ENCODE measurements at places on chromosomes 11 and 22. TPM values are rescaled to one million over a fixed set of nuclear protein-coding genes. Genes with fewer than 3 reads are reported as not detected.
A peak's percentile ranks its signal among the peaks of the same experiment; 100 is the strongest.

The LDHA gene
- 1,010 TPM for total RNA-seq

The PDE2A gene
- total RNA-seq: 13.4 TPM

The SIK2 gene
- total RNA-seq: 38.9 TPM

- no peaks in the 10 kb centered on the region for H3K27me3 ChIP-seq
- H3K4me3 ChIP-seq: no peak overlapping the region
- H3K27ac ChIP-seq: no peak overlapping the region
- H3K36me3 ChIP-seq: peaks cover 57% of the 10 kb centered on the region
- DNase-seq: no peak
- H3K4me1 ChIP-seq: no peaks in the 10 kb centered on the region
Observed at GRCh38 chr11:62147545-62147944, 23.7 kb downstream of the INCENP start.

- H3K27me3 ChIP-seq: no peaks in the 10 kb centered on the region
- no peak overlapping the region for H3K27ac ChIP-seq
- H3K4me1 ChIP-seq: no peaks in the 10 kb centered on the region
- H3K36me3 ChIP-seq: no peaks in the 10 kb centered on the region
- no peak for DNase-seq
Observed at GRCh38 chr11:117902001-117902845, 25.8 kb upstream of the FXYD6 start.

GRCh38 chr22:42670921-42671709 lies 21.9 kb upstream of the CYB5R3 start:
- H3K27me3 ChIP-seq: no peaks in the 10 kb centered on the region
- peaks cover 11% of the 10 kb centered on the region for H3K4me1 ChIP-seq
- DNase-seq: no peak
- no peaks in the 10 kb centered on the region for H3K36me3 ChIP-seq
- H3K4me3 ChIP-seq: no peak overlapping the region

The KIRREL3 gene
- not detected for total RNA-seq

DNA sequence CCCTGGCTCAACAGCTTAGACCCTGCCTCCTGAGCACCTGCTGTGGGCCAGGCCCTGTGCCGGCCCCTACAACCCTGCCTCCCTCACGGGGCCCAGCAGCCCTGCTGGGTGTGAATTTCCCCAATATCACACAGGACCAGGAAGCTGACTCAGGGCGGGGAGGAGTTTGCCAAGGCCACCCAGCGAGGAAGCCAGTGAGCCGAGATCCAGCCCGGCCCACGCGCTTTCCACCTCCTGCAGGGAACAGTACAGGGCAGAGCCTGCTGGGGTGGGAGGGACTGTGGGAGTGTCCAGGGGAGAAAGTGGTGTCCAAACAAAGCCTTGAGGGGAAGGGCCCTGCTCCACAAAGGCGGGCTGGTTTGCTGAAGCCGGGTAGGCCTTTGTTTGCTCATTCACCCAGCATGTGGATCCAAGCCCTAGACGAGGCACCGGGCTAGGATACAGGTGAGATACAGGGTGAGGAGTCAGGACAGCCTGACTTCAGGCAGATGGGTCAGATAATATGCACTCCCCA lies 26.8 kb downstream of the RPL3 start:
- peak; percentile 78 for DNase-seq
- H3K27me3 ChIP-seq: no peaks in the 10 kb centered on the region
- peak overlapping the region; percentile 83 for H3K27ac ChIP-seq
- H3K4me1 ChIP-seq: peaks cover 37% of the 10 kb centered on the region
- H3K4me3 ChIP-seq: no peak overlapping the region

DNA sequence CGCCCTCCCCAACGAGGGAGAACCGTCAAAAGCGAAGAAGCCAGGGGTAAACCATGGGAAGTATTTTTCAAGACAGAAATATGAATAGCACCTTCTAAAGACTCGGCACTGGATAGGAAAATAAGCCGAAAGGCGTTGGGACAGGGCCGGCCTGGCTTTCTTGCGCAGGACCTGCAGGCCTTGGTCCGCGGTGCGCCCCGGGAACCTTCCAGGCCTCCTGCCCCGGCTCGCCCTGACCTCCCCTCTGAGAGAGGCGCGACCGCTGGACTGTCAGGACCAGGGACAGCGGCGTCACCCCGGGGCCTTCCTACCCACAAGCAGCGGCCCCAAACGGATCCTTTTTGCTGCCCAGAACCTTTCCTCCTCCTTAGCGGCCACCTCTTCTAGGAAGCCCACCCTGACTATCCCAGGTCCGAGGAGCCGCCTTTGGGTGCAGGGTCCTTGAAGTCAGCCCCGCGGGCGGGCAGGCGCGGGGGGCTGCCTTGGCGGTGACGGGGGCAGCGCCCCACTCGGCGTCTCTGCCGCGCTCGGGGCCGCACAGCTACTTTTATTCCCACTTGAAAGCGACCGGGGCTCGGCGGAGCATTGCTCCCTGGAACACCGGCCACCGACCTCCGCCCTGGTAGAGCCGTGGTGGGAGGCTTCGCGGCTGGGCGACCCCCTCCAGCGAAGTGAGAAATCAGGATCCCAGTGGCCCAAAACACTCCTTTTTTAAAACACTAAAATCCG lies 650 bp upstream of the MAPK11 start:
- peak overlapping the region; percentile 77 for H3K4me3 ChIP-seq
- H3K27me3 ChIP-seq: peaks cover 4% of the 10 kb centered on the region
- peak overlapping the region; percentile 64 for H3K27ac ChIP-seq
- no peak for DNase-seq

DNA sequence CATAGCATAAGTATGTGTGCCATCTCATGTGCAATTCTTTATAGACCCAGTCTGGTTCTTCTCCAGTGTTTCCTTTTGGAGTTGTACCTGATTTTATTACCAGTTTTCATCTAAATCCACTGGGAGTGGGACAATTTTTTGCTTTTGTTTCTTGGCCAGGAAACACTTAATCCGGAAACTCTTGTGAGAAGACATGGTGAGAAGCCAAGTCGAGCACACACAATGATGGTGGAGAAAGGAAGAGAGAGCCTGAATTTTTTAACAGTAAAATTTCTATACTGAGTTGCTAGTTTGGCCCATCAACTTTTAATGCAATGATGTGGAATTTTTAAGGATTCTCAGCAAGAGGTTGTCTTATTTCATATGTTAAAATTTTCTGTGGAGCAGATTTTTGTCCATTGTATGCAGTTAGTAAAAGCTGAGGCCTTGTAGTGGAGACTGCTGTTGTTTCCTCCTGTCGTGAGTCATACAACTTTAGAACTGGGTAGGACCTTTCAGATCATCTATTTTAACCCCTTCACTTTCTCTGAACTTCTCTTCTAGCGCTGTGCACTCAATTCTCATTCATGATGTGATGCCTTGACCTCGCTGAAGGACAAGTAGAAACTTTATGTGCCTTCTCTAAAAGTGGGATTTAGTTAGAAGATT lies 17.1 kb downstream of the FAR1 start:
- H3K27me3 ChIP-seq: no peaks in the 10 kb centered on the region
- peaks cover 14% of the 10 kb centered on the region for H3K4me1 ChIP-seq
- H3K27ac ChIP-seq: no peak overlapping the region
- no peak overlapping the region for H3K4me3 ChIP-seq
- H3K36me3 ChIP-seq: no peaks in the 10 kb centered on the region
- DNase-seq: no peak

GRCh38 chr11:26331911-26332571 lies at the start of gene ANO3:
Gene ANO3 (plus strand): TSS chr11:26332130. CDS start chr11:26332276, 146 bp downstream.
- no peak within 1 kb of the TSS for H3K4me3 ChIP-seq
- H3K27ac ChIP-seq: no peak within 1 kb of the TSS
- DNase-seq: peak; percentile 12
- no peaks in the 10 kb centered on the region for H3K36me3 ChIP-seq
- no peaks in the 10 kb centered on the region for H3K27me3 ChIP-seq

- H3K4me3 ChIP-seq: no peak overlapping the region
- no peaks in the 10 kb centered on the region for H3K4me1 ChIP-seq
- no peak for DNase-seq
- H3K27ac ChIP-seq: no peak overlapping the region
Observed at GRCh38 chr22:26610072-26610958, 7.5 kb downstream of the CRYBB1 start.

GRCh38 chr11:10303558-10304363 lies 1.1 kb upstream of the ADM start:
- H3K27me3 ChIP-seq: no peaks in the 10 kb centered on the region
- H3K36me3 ChIP-seq: no peaks in the 10 kb centered on the region
- H3K4me1 ChIP-seq: peaks cover 45% of the 10 kb centered on the region
- DNase-seq: peak; percentile 30
- peak overlapping the region; percentile 92 for H3K27ac ChIP-seq
- H3K4me3 ChIP-seq: peak overlapping the region; percentile 85

DNA sequence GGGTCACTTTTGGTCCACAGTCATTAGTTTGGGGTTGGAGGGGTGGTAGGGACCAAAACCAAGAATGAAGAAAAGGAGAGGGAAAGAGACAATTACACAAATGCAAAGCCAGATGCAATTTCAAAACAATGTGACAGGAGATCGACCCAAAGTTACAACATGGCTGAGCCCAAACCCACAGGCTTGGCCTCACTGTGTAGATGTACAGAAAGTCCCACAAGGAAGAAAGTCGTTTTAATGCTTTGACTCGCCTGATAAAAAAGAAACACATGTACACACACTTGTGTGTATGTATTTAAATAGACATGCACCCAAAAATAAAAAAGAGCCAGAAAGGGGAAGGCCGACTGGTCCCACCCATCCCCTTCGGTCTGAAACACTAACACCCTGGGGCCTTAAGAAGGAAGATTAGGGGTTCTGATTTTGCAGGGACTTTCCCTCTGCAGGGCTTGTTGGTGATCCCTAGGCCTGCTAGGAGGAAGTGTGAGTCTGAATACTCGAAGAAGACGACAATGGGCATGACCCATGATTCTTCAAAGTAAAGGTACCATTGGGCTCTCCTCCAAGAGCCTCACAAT lies 104.1 kb downstream of the ETS1 start:
- peak overlapping the region; percentile 67 for H3K27ac ChIP-seq
- peaks cover 77% of the 10 kb centered on the region for H3K4me1 ChIP-seq

The FGF3 gene
- not detected for total RNA-seq

DNA sequence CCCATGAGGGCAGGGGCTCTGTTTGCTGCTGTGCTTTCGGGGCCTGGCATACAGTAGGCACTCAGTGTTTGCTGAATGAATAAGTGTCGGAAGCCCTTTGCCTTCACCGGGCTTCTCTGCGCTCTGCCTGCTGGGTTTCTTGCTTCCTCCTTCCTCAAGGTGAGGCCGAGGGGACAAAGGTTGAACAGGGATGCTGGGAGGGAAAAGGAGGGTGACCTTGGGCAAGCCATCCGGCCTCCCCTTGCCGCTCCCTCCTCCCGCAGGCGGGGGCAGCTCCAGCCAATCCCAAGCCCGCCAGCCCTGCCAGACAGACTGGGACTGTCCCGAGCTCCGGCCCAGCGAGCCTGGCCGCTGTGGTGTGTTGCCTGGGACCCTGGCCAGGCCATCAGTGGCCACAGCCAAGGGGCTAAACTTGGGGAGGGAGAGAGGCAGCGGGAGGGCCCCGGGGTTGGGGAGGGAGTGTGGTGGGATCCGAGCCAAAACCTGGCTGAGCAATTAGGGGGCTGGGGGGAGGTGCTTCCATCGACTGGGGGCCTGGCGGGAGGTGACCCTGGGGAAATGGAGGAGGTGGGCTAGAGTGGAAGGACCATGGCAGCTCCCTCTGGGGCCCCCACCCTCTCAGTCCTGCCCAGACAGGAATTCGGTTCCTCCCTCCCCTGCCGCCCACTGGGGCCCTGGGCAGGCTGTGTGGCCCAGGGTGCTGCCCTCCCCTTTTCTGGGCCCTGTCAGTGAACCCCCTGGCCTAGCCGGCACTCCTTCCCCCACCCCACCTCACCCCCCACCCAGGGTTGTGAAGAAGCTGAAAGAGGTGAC lies 3.4 kb upstream of the RCOR2 start:
- no peaks in the 10 kb centered on the region for H3K36me3 ChIP-seq
- no peaks in the 10 kb centered on the region for H3K27me3 ChIP-seq
- peaks cover 28% of the 10 kb centered on the region for H3K4me1 ChIP-seq
- no peak overlapping the region for H3K4me3 ChIP-seq
- peak overlapping the region; percentile 78 for H3K27ac ChIP-seq

The BEST1 gene
- total RNA-seq: 0.94 TPM

DNA sequence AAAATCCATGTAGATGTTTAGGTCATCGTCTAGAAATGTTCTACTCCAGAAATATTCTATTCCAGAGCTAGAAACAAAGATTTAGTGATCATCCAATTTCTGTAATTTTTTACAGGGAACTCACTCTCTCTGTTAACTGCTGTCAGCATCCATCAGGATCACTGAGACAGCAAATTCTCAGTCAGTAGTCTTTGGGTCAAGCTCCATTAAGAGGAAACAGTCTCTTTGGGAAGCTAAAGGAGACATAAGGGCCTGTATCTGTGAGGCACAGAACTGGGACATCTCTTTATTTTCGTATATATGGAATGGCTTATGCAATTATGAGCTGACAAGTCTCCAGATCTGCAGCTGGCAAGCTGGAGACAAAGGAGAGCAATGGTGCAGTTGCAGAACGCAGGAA lies 48.3 kb downstream of the PIK3C2A start:
- H3K4me1 ChIP-seq: peaks cover 35% of the 10 kb centered on the region
- no peak for DNase-seq
- H3K27me3 ChIP-seq: no peaks in the 10 kb centered on the region

DNA sequence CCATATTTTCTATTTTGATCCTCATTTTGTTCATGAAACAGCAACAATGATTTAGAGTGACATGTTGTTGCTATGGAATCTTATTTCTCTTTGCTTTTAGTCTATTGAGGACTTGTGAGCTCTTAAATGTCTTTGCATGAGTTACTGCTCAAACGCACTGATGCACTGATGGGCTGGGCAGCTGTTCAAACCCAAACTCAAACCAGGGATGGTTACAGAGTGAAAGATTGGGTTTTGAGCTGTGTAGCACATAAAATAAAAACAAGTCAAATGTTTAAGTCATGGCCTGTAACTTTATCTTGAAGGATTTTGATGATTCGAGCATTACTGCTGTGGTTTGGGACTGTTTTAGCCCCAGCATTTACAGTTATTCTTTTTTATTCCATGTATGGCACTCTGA lies 20.1 kb upstream of the NCAM1 start:
- H3K4me3 ChIP-seq: no peak overlapping the region
- H3K36me3 ChIP-seq: no peaks in the 10 kb centered on the region
- H3K27ac ChIP-seq: no peak overlapping the region
- no peaks in the 10 kb centered on the region for H3K4me1 ChIP-seq
- no peak for DNase-seq

DNA sequence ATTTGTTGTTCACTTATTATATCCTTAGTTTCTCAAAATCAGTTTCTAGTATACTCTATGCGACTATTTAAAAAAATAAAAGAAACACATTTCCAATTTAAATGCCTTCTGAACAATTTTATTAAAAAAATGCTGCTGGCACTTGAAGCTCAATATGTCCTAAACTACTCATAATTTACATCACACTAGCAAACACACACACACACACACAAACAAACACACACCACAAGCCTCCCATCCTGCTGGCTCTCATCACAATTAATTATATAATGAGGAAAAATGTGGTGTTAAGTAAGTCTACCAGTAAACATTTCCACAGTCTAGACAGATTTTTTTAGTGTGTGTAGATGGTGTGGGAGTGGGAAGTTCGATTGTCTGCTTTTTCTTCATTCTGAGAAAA lies 350.3 kb downstream of the AASDHPPT start:
- H3K27ac ChIP-seq: no peak overlapping the region
- no peak overlapping the region for H3K4me3 ChIP-seq
- H3K27me3 ChIP-seq: no peaks in the 10 kb centered on the region
- DNase-seq: no peak

The GAL gene
- not detected for total RNA-seq

The PRODH gene
- 18.9 TPM for total RNA-seq

GRCh38 chr11:75650167-75650723 lies 18.6 kb downstream of the MAP6 start:
- DNase-seq: no peak
- H3K27ac ChIP-seq: no peak overlapping the region
- H3K4me3 ChIP-seq: no peak overlapping the region
- no peaks in the 10 kb centered on the region for H3K4me1 ChIP-seq
- no peaks in the 10 kb centered on the region for H3K36me3 ChIP-seq
- no peaks in the 10 kb centered on the region for H3K27me3 ChIP-seq

The ANKK1 gene
- total RNA-seq: not detected

The NLRP10 gene
- not detected for total RNA-seq

Data from gastrocnemius medialis (tissue), 4 donors.